HCEC 1CT (cell line): ENCODE measurements at places on chromosomes 7 and 10.

GRCh38 chr10:69503001-69503895 is 52.0 kb downstream of the TSPAN15 start:
- DNase-seq, result no peak

- no peak for DNase-seq
Measured at GRCh38 chr10:131121511-131122035, 189.9 kb downstream of the TCERG1L start.

DNA sequence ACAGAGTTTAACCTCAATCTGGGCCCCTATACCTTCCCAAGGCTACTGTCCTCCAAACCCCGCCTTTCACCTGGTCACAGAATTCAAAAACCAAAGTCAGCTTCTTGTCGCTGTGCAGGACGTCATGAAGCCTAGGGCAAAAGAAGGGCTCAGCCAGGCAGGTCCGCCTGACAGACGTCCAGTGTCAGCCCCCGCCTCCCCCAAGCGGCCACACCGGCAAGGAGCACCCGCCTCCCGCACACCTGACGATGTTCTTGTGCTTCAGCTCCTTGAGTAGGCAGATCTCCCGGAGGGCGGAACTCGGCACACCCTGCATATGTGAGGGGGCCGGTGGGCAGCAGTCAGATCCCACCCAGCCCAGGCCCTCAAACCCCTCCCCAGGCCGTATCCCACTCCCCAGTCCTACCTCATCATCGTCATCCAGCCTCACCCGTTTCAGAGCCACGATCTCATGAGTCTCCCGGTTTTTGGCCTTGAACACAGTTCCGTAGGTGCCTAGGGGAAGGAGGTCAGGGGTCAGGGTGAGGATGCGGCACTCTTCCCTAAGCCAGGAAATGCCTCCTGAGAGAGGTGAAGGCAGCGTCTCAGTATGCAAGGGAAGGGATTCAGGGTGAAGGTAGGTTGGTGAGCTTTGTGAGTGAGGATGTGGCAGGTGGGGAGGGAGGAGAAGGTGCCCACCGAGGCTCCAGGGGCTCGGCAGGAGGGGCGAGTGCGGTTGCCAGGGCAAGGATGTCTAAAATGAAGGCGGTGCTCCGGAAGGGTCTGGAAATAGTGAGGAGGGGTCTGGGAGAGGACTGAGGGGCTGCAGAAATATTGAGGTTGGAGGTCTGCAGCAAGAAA is 811 bp downstream of the CDK5 start:
- no peak for DNase-seq

GRCh38 chr10:110820321-110820814 is 51.4 kb upstream of the PDCD4 start:
- no peak for DNase-seq

DNA sequence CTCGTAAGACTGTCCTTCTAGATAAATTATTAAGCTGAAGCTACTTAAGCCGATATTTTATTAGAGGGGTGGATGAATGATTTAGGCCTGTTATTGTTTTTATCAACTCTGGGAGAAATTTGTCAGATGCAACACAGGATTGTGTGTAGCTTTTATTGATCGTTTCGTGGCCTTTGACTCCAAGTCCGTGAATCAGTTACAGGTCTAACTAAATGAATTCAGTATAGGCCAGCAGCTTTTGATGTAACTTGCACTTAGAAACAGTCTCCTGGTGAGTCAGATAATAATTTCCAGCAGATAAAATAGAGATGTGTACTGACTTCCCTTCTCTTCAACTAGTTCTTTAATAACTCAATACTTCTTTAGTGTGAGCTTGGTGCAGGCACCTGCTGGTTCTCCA is 341.7 kb upstream of the SMIM30 start:
- DNase-seq, result no peak

DNA sequence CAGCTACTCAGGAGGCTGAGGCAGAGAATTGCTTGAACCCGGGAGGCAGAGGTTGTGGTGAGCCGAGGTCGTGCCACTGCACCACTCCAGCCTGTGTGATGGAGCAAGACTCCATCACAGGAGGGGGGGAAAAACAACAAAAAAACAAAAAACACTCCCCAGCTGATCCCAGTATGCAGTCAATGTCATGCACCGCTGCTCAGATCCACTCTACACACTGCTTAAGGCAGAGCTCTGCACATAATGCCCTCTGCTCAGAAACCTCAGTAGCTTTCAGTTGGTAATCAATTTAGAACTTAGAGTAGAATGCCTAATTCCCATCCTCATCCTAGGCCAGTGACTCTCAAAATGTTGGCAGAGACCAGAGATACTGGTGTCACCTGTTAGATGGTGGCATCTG is 43.9 kb downstream of the PDSS1 start:
- no peak for DNase-seq

DNA sequence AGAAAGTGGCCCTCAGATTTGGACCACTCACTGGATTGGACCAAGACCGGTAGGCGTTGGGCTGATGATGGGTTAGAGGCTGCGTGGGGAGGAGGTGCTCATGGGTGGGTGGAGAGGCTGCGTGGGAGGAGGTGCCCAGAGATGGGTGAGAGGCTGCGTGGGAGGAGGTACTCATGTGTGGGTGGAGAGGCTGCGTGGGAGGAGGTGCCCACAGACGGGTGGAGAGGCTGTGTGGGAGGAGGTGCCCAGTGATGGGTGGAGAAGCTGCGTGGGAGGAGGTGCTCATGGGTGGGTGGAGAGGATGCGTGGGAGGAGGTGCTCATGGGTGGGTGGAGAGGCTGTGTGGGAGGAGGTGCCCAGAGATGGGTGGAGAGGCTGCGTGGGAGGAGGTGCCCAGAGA is 346.3 kb downstream of the PAXIP1 start:
- DNase-seq, result no peak

GRCh38 chr10:26460736-26461135 is 22.6 kb downstream of the APBB1IP start:
- no peak for DNase-seq

- no peak for DNase-seq
Measured at GRCh38 chr7:19999681-20000080, 217.5 kb downstream of the MACC1 start.

DNA sequence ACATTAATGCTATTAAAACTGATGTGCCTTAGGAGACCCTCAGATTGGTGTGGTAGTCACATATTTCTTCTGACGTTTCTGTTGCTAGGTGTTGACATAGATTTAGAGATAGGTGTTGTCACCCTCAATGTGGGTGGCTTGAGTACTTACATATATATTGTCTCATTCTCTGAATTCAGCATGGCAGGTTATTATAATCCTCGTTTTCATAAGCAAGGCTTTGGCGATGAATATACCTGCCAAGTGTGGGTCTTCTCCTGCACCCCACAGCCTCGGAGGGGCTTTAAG is 7.0 kb downstream of the FBH1 start:
- no peak for DNase-seq

- DNase-seq, result no peak
Measured at GRCh38 chr7:151743481-151743983, 133.4 kb downstream of the PRKAG2 start.

DNA sequence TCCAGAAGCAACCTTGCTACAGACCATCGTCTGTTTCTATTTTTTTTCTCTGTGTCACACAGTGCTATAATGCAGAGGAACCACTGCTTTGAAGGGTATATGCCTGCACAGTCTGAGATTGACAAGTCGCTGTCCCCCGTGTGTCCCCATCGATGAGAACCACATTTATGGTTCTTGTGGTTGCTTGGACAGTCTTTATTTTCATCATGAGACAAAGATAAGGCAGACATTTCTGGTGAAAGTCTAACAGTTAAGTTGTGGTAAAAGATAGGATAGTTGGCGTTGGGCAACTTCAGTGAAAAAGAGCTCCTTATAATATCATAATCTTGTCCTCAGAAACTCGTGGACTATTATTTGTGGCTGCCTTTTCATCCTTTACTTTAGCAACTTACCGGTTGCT is 6.3 kb upstream of the AKR1E2 start:
- no peak for DNase-seq

GRCh38 chr7:15446722-15447121 is 115.1 kb downstream of the AGMO start:
- no peak for DNase-seq

DNA sequence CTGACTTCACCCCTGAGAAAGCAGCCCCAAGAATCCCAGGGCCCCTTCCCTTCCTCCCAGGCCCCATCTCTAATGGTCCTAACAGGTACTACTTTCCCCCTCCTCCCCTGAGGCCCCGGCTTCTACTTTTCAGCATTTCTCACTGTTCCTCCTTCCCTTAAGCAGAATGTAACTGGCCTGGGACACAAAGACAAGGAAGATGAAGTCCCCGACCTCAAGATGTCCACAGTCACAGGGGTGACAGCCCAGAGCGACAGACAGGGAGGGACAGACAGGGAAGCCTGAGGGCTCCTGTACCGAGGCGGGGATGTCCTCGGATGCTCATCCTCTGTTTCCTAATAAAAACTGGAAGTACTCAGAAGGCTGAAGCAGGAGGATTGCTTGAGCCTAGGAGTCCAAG is 11.6 kb downstream of the AOC1 start:
- no peak for DNase-seq

DNA sequence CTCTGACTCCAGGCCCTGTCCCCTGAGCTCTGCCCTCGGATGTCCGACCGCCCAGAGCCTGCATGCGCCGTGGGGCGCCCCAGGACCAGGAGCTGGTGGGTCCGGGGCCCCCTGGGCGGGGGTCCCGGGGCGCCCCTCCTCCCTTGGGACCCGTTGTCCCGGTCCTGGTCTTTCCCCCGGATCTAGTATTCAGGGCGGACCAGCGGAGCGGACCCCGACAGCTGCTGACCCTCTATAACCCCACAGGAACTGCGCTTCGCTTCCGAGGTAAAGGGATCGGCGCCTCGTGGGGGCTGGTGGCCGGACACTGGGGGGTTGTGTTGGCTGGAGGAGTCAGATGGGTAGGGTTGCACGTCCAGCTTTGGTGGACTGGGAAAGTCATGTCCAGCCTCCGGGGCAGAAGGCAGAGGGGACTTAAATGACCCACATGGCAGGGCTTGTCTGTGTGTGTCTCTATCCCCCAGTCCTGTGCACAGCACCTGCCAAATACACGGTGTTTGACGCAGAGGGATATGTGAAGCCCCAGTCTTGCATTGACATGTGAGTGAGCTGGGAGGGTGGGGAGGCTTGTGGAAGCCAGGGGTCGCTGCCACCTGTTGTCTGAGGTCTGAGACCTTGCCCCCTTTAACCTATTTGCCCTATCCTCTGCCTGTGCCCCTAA is 520 bp downstream of the MOSPD3 start:
- no peak for DNase-seq

DNA sequence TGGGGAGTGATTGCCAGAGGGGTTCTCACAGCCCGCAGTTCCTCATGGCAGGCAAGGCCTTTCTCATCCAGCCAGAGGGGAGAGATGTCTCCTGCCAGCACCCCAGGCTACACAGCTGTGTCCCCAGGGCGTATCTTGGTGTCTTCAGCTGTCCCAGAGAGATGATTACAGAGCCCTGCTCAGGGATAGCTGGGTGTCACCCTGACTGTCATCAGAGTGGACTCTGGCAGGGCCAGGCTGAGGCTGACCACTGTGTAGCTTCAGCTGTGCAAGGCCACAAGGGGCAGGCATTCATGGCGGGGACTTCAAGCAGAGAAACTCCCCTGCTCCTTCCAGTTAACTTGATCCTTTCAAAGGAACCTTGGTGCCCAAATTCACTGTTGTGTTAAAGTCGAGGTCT is 124.2 kb downstream of the RGS10 start:
- DNase-seq, result no peak

DNA sequence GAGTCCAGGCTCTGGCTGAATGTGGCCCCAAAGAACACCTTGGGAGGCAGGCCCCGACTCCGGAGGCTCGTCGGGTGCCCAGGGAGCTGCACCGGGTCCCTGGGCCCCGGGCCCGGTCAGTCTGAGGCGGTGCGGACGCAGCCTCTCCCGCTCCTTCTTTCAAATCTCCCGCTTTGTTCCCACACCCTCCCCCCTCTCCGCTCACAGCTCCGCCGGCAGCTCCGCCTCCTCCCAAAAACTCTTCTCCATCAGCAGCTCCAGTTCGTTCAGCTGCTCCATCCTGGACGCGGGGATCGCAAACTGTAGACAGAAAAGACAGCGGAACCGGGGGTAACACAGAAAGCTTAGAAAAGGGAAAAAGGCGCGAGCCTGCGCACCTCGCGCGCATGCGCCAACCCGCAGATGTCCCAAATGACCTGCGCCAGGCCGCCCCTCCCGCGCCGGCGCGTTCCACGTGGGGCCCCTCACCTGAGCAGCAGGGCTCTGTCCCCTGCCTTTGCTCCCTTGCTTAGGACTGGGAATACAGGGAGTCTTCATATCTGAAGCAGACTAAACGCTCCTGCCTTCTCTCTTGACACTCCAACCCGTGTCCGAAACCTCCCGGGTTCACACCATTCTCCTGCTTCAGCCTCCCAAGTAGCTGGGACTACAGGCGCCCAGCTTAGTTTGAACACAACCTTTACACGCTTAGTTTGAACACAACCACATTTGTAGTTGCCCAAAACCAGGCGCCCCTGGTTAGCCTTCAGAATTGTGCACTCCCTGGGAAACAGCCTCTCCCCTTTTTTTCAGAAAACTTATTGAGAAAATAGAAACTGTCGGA is at the start of gene DNA2:
Gene DNA2, minus strand, starts transcription at position 388 of the 823 bp plus-strand sequence. Its CDS starts 109 bp downstream, at position 279.
- peak; percentile 68 for DNase-seq

DNA sequence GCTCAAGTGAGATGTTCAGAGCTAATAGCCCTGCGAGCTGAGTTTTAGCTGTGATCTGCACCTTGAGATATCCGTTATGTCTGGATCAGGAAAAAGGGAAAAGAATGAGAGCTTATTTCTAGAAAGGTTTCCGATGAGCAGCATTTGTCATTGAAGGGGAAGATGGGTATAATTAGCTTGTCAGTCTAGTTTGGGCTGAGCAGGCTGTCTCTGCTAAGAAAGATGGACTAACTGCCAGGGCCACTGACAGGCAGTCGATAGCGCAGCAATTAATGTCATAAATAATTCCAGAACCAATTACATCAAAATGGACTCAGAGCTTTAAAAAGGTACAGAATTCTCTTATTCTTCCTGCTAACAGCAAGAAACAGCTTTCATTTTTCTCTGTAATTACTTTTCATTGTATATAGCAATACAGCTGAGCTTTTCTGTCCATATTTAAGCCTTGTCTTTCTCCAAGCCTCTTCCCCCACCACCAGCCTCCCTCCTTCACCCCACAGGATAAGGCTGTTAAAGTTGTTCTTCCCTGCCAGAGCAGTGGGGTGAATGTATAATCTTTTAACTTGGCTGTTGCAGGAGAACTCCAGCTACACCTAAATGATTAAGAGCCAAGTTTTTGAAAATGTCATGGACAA is 1006.5 kb downstream of the KCNMA1 start:
- no peak for DNase-seq

DNA sequence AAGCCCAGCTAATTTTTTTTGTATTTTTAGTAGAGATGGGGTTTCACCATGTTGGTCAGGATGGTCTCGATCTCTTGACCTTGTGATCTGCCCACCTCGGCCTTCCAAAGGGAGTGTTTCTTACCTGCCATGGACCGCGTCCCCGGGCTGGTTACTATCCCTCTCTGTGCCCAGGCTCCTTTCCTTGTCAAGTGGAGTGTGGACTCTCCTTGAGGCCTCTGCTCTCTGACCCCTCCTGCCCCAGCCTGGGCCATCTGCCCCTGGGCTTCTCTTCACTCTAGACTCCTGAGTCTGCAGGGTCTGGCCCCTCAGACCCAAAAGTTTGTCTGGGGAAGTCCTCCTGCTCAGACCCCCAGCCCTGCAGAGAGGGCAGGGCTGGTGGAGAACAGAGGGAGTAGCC is 20.7 kb downstream of the NEURL1 start:
- DNase-seq, result no peak
